ENCODE measurements at places on chromosomes 4 and X. TPM values are rescaled to one million over a fixed set of nuclear protein-coding genes. Genes with fewer than 3 reads are reported as not detected.

The BBS7 gene
- 23.3 TPM for total RNA-seq

The CITED1 gene
- not detected for total RNA-seq

The CFI gene
- total RNA-seq, result not detected

The FRG2 gene
- 0.40 TPM for total RNA-seq

The OTC gene
- total RNA-seq, result not detected

The GRIA2 gene
- total RNA-seq, result not detected

The CSN1S1 gene
- total RNA-seq, result not detected

The CFAP99 gene
- total RNA-seq, result not detected

The TLR8 gene
- total RNA-seq, result not detected

The BEX3 gene
- 9.5 TPM for total RNA-seq

- no peak for DNase-seq
Measured at GRCh38 chr4:82499738-82500434, 61.9 kb downstream of the TMEM150C start.

GRCh38 chrX:154737136-154737535 lies 13.7 kb downstream of the GAB3 start:
- DNase-seq, result no peak

DNA sequence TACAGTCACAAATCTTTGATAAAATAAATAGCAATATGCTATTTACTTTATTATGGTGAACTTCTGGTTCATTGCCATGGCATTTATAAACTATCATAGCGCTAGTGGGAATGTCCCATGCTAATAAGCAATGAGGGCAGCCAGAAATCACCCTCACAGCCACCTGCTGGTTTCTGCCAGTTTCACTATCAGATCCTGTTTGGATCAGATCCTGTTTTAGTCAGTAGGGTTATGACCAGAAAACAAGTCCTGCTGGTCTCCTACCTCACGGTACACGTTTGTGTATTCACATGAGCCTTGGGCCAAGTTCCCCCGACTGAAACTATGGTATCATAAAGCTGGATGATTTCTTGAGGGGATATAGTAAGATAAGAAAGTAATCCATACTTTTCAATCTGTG lies 17.7 kb downstream of the FOXR2 start:
- DNase-seq, result no peak

DNA sequence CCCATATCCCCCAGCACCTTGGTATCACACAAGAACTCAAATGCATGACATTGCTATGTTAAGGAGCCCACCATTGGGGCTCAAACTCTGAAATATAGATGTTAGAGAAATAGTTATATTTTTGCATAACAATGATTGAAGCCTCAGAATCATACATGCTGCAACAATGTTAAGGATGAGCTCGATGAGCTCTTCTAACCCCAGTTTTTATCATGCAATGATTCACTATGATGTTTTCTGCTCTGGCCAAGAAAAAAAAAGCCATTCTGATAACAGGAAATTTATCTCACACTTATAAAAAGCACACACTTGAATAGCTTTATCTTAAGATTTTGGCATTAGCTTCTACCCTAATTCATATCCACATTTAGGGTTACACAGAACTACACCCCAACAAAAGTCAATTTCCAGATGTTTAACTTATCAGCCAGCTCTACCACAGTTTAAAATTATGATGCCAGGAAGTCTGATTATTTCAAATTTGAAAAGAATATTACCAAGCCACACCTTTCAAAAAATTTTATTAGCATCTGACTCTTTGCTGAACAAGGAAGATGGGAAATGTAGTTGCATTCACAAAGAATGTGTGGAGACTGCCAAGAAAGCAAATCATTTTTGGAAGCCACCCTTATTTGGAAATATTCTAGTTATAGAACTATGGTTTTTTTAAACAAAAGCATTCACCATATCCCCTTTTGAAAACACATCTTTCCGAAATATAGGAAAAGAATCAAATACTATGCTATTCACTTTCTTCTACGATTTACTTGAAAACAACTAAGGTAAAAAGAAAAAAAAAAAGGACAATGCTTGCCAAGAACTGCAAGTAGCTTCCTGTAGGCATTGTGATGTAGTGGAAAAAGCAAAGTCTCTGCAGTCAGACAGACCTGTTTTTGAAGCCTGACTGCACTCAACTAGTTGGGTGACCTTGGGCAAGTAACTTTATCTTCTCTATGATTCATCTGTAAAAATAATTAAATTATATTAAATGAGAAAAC lies 100.8 kb upstream of the PLS3 start:
- DNase-seq, result no peak

GRCh38 chr4:37389967-37390580 lies 145.5 kb downstream of the NWD2 start:
- no peak for DNase-seq

- no peak for DNase-seq
Measured at GRCh38 chr4:81314196-81314896, 99.3 kb upstream of the PRKG2 start.

- DNase-seq, result no peak
Measured at GRCh38 chr4:85869181-85869580, 394.2 kb downstream of the ARHGAP24 start.

- DNase-seq, result no peak
Measured at GRCh38 chr4:145944886-145945285, 6.3 kb upstream of the ZNF827 start.

DNA sequence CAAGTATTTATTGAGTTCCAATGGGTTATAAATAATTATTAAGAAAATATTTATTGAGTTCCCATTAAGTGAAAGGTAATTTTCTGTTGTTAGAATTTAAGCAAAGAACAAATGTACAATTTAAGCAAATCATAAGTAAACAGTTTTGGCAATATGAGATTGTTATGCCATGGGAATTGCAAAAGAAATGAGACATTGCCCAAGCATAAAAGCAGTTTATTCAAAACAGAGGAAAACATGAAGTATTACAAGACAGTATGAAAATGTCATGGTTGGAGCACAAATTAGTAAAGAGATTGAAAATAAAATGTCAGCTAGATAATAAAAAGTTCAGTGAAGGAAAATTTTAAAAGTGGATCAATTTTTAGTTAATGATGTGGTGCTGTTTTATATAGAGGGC lies 706.1 kb upstream of the EPHA5 start:
- DNase-seq, result no peak

DNA sequence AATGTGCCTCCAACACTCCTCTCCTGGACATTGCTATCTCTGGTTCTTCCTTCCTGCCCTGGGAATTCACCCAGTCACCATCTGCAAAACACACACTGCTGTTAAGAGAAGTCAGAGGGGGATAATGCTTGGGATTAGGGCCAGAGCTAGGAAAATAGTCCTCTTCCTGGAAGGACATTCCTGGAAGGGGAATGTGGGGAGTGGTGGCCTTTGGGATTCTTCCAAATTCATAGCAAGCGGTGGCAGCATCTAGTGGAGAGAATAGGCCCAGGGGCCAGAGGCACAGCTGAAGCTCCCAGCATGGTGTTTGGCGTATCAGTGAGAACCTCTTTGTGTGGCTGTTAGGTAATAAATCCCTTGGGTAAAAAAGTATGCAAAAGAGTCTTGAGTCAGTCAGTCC lies 34.3 kb downstream of the SHROOM4 start:
- no peak for DNase-seq

DNA sequence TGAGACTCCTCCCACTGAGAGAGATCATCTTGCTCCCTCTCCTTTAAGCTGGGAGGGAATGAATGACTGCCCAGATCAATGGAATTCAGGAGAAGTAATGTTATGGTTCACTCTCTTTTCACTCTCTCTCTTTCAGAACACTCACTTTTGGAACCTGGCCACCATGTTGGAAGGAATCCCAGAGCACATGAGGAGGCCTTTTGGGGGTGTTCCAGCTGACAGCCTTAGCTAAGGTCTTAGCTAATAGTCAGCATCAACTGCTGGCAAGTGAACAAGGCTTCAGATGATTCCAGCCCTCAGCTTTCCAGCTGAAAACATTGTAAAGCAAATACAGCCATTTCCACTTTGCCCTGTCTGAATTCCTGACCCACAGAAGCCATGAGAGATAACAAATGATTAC lies 124.0 kb upstream of the CLNK start:
- DNase-seq, result no peak

DNA sequence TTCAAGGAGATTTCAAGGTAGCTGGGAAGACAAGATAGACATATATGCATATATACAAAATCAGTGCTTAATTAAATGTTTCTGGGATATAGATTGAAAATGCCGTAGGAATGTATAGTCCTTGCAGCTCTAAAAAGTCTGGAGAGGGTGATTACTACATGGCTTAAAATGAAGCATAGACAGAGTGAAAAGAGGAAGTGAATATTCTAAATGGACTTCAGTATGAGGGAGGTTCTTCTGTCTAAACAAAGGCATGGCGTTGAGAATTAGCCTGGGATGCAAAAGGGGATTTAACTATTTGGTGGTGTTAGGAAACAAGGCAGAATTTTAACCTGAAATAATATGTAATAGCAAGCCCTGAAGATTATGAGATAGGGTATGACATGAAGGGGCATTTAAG lies 141.5 kb upstream of the FRMPD4 start:
- DNase-seq, result no peak

- no peak for DNase-seq
Measured at GRCh38 chrX:48498374-48498809, 10.4 kb upstream of the PORCN start.

DNA sequence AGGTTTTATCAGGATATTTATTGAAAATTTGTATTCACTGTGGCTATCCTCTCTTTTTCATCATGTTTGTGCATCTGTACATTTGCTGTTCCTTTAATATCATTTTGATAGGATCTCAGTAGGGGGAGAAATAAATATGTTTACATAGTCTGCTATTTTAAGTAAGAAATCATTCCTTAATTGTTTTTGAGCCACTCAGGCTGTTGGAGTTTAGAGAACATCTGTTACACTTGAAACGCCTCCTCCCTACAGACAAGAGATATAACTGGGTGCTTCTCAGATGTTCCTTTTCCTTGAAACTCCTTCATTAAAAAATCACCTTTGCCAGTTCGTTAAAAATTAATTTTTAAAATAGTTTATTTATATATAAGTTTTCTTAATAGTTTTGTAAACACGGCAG lies 59.4 kb downstream of the QRFPR start:
- DNase-seq, result no peak

GRCh38 chr4:26717332-26717731 lies 133.4 kb downstream of the TBC1D19 start:
- DNase-seq, result no peak

- no peak for DNase-seq
Measured at GRCh38 chr4:112058433-112058832, 86.8 kb upstream of the FAM241A start.

- no peak for DNase-seq
Measured at GRCh38 chrX:21408307-21408706, 34.1 kb downstream of the CNKSR2 start.

GRCh38 chr4:153531976-153532626 lies 65.9 kb downstream of the TMEM131L start:
- DNase-seq, result no peak

DNA sequence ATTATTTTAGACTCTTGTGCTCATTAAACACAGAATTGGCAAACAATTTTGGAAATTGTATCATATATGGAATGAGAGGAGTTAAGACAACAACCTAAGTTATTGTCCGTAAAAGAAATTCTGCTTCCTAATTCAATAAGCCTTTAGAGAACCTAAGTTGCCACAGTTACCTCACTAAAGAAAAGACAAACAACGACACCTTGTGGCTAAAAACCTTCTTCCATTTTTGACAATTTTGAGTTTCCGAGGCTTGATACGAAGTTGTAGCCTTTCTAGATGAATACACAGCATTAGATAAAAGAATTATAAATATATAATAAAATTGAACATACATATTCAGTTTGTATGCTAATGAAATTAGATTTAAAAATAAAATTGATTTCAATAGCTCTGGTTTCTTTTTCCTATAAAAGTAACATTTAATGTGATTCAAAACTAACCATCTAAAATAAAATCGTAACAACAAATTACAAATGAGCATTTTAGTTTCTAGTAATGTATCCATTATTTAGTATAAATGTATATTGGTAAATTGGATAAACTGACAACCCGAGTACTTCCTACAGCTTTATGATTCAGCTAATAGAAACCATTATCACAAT lies 275.1 kb downstream of the GPM6A start:
- DNase-seq, result no peak

DNA sequence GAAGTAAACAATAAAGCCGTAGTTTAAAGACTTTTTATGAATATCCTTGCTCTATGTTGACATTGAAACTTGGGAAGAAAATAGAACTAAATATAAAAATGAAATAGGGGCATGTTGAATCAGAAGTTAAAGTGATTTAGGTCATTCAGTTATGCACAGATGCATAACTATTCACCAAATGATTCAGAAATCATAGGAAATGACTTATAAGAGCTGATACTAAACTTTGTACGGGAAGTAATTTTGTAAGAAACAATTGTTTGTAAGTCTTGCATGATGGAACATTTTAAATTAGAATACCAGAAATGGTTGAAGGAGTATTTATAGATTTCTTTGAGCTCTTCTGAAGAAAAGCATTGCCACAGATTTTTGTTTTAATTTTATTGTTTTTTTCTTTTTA lies 246.5 kb downstream of the CPE start:
- no peak for DNase-seq

DNA sequence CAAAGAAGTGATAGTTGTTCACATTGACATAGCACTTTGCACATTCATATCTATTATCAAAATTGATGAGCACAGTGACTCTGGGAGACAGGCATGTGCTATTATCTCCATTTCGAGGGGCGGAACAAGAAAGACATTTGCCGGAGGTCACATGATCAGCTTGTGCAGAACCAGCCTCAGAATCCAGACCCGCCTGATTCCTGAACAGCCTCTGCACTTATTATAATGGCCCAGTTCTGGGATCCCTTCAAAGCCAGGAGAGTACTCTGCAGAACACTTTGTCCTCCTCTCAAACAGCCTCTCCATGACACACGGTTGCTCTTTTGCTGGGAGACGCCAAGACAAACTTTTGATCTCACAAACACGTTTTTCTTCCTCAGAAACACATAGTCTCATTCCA lies 48.4 kb downstream of the RWDD4 start:
- no peak for DNase-seq

- peak; percentile 61 for DNase-seq
Measured at GRCh38 chrX:275967-276580, 5.1 kb upstream of the PLCXD1 start.

DNA sequence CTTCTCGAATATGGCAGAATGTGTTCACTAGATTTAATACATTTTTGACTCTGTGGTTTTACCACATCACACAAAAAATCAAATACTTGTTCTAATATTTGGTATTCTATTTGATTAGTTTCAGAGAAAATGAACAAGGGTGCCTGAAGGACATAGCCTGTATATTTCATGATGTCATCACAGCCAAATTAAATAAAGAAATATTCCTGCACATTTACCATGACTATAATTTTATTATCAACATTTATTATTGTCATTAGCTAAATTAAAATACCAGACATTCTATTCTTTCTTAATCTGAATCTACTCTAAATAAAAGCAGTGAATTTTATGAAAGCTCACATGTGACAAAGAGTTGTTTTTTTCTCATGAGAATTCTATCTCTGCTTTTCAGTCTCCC lies 980.5 kb downstream of the PCDH18 start:
- no peak for DNase-seq

DNA sequence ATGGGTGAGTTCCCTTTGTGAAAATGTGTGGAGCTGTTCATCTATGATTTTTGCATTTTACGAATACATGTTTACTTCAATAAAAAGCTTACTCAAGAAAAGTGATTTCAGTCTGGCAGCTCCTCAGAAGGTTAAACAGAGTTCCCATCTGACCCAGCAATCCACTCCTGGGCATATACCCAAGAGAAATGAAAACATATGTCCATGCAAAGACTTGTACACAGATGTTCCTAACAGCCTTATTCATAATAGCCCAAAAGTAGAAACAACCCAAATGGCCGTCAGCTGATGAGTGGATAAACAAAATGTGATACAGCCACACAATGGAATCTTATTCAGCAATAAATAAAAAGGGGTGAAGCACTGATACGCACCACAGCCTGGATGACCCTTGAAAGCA lies 20.8 kb downstream of the CLCN4 start:
- no peak for DNase-seq
